ENCODE measurements at places on chromosomes 11 and 22. TPM values are rescaled to one million over a fixed set of nuclear protein-coding genes. Genes with fewer than 3 reads are reported as not detected.
A peak's percentile ranks its signal among the peaks of the same experiment; 100 is the strongest.

GRCh38 chr11:24861440-24861839, 364.6 kb downstream of the LUZP2 start:
- DNase-seq: no peak

- DNase-seq: no peak
These were observed 15.3 kb downstream of the EPS8L2 start for GRCh38 chr11:721247-721740.

GRCh38 chr11:30775233-30775522, 189.0 kb upstream of the MPPED2 start:
- no peak for DNase-seq

- no peak for DNase-seq
These were observed 58.2 kb downstream of the RBX1 start for GRCh38 chr22:41009222-41009948.

The MAP6 gene
- 5.9 TPM for total RNA-seq

DNA sequence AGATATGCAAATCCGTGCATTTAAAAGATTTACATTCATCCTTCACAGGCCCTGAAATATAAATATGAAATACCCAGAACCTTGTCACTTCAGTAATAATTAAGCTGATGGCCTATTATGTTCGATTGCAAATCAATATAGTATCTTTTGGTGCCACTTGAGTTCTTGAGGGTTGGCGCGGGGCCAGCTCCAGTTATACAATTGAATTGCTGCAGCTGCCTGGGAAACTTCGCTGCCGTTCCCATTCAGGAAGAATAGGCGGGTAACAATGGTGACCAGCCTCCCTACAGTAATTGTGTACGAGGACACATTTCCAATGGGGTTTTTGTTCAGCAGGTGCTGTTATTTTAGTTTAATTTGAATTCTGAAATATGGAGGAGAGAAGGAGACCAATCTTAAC, 451.2 kb downstream of the INSC start:
- no peak for DNase-seq

The SLC37A4 gene
- total RNA-seq: 17.8 TPM

DNA sequence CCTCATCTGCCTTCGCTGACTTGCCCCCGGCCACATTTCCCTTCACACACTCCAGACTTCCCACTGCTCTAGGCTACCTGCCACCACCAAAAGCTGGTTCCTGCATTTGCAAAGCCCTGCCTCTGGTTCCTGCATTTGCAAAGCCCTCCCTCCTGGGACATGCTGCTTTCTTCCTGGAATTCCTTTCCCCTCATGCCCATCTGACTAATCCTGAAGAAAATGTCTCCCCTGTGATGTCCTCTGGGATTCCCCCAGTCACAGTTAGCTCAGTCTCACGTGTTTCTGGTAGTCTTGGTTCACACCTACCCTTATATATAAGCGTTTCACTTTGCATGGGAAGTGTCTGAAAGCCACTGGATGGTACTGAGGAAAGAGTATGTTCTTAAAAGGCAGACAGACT, 206.9 kb downstream of the DBX1 start:
- DNase-seq: no peak

GRCh38 chr11:103344886-103345285, 235.7 kb downstream of the DYNC2H1 start:
- DNase-seq: no peak

DNA sequence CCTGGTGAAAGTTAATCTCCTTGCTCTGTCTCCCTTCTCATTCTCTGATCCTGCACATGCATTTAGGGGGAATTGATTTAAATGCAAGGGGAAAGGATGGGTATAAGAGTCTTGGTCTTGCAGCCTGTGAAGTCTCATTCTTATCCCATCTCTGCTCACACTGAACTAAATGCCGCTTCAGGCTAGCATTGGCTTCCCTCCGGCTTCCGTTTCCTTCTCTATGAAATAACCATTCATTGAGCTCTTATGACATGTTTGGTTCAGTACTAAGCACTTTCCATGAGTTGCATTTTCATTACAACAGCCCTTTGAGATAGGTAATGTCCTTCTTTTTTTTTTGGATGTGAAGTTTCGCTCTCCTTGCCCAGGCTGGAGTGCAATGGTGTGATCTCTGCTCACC, 5.6 kb downstream of the ZBTB16 start:
- no peak for DNase-seq

The SLC15A3 gene
- total RNA-seq: 96.4 TPM

GRCh38 chr11:121563003-121563402, 110.2 kb upstream of the SORL1-AS1 start:
- DNase-seq: no peak

DNA sequence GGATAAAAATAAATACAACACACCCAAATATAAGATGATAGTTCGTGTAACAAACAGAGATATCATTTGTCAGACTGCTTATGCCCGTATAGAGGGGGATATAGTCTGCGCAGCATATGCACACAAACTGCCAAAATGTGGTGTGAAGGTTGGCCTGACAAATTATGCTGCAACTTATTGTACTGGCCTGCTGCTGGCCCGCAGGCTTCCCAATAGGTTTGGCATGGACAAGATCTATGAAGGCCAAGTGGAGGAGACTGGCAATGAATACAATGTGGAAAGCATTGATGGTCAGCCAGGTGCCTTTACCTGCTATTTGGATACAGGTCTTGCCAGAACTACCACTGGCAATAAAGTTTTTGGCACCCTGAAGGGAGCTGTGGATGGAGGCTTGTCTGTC, 4.9 kb downstream of the IFT46 start:
- no peak for DNase-seq

DNA sequence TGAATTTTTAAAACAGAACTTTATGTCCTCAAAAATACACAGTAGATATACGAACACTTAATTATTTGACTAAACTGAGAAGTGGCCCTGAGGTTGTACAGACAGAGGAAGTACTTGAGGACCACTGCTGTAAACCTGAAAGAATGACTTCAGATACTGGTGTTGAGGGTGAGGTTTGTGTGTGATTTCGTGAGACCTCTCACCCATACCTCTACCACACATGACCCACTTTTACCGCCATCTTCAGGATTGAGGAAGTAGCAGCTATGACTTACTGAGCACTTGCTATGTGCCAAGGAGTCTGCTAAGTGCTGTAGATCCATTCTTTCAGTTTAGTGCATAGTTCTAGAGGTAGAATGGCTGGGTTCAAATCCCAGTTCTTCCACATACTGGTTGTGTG, 21.9 kb downstream of the MMP13 start:
- no peak for DNase-seq

GRCh38 chr11:133559833-133560471, 27.7 kb upstream of the OPCML start:
- DNase-seq: no peak

The GRIA4 gene
- not detected for total RNA-seq

GRCh38 chr22:44569561-44569991, 71.5 kb upstream of the RTL6 start:
- no peak for DNase-seq

GRCh38 chr11:77619576-77620198, 17.9 kb downstream of the CLNS1A start:
- DNase-seq: no peak

The SULT4A1 gene
- total RNA-seq: not detected

The VWCE gene
- total RNA-seq: 0.55 TPM

GRCh38 chr11:125337836-125338834, 157.9 kb downstream of the FEZ1 start:
- DNase-seq: no peak

DNA sequence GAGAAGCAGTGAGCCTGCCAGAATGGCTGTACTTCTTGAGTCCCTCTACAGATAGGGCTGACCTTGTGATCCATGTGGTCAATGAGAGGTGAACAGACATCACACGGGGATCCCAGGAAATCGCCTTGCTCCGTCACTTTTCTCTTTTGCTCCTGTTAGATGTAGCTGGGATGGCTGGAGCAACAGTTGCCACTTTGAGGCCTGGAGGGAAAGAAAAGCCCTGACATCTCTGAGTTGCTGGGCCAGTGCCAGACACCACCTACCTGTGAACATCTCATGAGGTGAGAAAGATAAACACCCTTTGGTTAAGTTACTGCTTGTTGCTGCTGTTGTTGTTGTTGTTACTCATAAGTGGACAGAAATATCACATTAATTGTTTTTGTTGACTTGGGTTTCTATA, 840.3 kb downstream of the TBC1D22A start:
- DNase-seq: no peak

The TUB gene
- 7.1 TPM for total RNA-seq

GRCh38 chr11:123719452-123719851, 22.0 kb downstream of the ZNF202 start:
- no peak for DNase-seq

- no peak for DNase-seq
These were observed 12.5 kb downstream of the PICALM start for GRCh38 chr11:86056351-86056854.

The PIK3IP1 gene
- 12.8 TPM for total RNA-seq

GRCh38 chr11:33774736-33775466, 581 bp upstream of the FBXO3 start:
- DNase-seq: peak; percentile 69

The MOV10L1 gene
- 0.37 TPM for total RNA-seq

DNA sequence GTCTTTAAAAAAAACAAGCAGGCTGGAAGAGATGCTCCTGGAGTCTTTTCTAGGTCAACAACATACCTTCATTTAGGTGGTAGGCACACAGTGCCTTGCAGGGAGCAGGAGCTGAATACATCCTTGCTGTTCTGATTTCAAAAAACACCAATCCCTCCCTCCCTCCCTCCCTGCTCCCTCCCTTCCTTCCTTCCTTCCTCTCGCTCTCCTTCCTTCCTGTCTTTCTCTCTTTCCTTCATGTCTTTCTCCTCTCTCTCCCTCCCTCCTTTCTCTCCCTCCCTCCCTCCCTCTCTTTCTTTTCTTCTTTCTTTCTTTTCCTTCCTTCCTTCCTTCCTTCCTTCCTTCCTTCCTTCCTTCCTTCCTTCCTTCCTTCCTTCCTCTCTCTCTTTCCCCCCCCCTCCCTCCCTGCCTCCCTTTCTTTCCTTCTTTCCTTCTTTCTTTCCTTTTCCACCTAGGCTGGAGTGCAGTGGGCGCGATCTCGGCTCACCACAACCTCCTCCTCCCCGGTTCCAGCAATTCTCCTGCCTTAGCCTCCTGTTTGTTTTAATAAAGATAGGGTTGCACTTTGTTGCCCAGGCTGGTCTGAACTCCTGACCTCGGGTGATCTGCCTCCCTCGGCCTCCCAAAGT, 245.1 kb downstream of the MIAT start:
- no peak for DNase-seq

DNA sequence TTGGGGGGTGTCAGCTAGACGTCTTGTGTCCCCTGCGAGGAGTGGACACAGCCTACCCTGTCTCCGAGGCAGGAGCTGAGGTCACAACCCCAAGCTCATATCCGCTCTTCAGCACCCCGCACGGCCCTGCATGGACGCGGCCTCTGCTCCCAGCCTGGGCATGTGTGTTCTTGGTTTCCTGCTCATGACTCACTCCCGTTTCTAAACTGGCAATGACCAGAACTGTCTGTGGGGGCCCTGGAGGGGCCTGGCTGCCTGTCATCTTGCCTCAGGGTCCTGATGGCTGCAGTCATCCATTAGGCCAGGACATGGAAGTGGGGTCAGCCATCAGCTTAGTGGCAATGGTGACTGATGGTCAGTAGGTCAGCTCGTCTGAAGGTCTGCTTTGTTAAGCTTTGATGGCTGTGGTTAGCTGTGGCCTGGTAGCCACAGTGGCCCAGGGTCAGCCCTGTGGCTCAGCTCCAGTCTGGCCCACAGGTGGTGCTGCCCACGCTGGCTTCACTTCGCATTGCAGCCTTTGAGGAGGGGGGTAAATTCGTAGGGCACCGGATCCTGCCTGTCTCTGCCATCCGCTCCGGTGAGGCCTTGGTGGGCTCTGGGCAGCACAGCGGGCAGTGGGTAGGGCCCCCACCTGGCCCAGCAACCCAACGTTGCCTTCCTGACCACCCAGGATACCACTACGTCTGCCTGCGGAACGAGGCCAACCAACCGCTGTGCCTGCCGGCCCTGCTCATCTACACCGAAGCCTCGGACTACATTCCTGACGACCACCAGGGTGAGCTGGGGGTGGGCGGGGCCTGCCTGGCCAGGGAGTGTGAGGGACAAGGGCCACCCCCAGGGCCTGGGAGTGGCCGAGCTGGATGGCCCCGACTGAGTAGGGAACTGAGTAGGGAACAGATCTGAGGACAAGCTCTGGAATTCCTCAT, 12.0 kb downstream of the PLCB3 start:
- no peak for DNase-seq

- no peak for DNase-seq
These were observed 7.4 kb downstream of the ZP1 start for GRCh38 chr11:60874421-60875365.

The SPON1 gene
- total RNA-seq: 136 TPM

The SLC22A8 gene
- total RNA-seq: not detected

The APOA4 gene
- total RNA-seq: not detected

DNA sequence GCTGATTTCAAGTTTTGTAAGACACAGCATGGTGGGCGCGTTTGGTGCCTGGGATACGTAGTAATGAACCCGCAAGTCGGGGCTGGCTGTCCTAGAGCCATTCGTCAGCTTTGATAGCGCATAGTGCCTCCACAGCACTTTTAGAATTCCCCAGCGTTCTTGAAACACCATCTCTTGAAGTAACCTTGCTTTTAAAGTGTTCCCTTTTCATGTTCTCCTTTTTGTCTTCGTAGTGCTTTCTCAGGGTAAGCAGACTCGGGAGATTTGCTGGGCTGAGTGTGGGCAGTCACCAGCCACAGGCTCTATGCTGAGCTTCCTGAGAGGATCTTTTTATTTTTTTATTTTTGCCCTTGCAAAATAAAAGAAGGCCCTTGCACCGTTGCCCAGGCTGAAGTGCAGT, 39.6 kb upstream of the CTTN start:
- DNase-seq: no peak

DNA sequence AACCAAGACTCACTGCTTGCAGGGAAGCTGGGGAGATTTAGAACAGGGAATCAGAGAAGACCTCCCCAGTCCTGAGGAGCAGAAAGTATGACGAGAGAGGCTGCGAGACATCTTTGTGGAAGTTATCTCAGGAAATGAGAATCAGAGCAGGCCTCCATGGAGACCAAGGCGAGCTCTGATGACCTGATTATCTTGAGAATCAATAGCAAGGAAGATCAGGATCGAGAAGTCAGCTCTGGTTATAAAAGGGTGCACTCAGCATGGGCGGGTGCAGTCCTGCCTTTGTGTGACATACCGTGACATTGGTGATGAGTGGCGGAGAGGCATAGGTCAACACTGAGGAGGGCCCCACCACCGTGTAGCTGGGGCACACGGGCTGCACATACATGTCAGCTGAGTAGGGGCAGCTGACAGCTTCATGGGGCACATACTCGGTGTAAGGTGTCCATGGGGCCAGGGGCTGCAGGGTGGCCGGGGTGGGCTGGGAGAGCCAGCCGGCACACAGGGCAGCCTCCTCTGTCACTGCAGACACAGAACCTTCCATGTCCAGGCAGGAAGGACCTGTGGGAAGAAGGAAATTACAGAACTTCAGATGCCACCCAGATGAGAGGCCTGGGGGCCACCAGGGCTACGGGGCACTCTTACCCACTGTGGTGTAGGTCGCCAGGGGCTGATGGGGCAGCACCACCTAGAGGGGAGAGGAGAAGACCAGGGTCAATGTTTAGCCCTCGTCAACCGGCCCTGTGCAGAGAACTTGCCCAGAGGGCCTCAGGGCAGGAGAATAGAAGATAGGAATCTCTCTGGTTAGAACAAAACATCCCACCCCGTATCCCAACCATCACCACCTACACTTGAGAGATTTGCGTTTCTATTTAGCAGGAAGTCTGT, 21.7 kb downstream of the POU2AF1 start:
- DNase-seq: no peak

- DNase-seq: no peak
These were observed 709.7 kb downstream of the NTM start for GRCh38 chr11:132080127-132080526.

GRCh38 chr11:17547932-17548331, 873 bp downstream of the OTOG start:
- DNase-seq: no peak

The IL18BP gene
- 15.2 TPM for total RNA-seq

Data from left lung (tissue), 14 donors.